ENCODE measurements at places on chromosomes 7 and 10. TPM values are rescaled to one million over a fixed set of nuclear protein-coding genes. Genes with fewer than 3 reads are reported as not detected.

- DNase-seq = no peak
Observed at GRCh38 chr7:2200584-2200980, 32.2 kb downstream of the MAD1L1 start.

DNA sequence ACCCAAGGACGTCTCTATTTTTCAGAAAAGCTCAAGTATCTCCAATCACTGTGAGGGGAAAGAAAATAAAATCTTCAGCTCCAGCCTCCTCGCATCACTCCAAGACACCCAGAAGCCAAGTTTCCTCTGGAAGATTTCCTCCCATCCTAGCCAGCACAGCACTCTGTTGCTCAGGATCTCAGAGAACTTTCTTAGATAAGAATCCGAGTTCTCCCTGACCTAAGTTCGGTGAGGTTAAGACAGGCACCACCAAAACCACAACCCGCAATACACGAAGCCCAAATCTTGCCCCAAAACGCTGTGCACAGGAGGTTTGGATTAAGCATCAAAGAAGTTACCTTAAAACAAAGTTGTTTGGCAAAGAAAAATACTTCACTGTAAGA is 4.2 kb downstream of the FAM53B start:
- peak; percentile 70 for DNase-seq

The OR2A42 gene
- total RNA-seq = 0.06 TPM

- DNase-seq = peak; percentile 22
Observed at GRCh38 chr7:148116829-148117403, 473.6 kb upstream of the C7orf33 start.

DNA sequence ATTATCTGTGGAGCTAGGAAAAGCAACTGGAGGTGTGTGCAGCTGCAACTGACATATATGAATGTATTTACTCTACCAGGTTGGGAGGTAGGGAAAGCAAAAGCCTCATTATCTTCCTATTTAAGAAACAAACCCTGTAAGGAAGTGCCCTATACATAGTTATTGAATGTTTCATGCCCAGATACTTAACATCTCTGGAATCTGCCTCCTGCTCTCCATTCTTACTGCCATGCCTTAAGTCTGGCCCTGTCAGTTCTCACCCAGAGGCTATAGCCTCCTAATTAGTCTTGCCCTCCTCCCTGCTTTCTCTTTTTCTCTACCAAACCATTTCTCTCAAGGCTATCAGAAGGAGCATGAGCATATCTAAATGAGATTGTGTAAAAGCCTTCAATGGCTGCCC is 542.6 kb upstream of the LRRN3 start:
- DNase-seq = no peak

DNA sequence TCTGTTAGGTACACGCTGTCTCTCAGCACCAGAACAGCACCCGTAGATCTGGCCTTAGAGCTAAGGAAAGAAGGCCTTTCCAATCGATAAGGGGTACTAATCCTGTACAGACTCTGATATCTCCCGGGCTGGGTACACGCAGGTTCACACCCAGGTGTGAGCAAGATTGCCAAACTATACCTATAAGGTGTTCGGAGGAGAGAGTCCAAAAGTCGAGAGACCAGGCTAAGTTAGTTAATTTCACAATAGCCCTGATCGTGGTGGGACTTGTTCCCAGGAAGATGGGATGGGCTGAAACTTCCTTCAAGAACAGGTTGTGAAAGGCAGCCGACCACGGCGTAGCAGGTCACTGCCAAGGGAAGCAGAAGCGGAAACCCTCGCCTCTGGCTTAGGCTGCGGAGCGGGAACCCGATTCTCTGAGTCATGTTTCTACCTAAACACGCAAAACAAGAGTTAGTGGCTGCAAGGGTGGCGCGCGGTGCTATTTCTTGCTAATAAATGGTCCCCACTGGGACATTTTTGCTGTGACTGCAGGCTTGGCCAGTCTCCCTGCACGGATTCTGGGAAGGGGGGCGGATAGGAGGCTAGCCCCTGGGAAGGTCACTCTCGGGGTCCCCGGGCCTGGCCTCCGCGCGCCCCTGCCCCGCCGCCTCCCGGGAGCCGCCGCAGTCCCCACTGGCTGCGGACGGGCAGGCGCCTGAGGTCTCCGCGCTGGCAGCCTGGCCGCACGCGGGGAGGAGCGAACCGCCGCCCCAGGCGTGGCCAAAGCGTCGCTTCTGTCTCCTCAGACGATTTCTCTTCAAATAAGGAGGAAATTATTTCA is 75.4 kb upstream of the PDSS1 start:
- DNase-seq = no peak

The FOXI2 gene
- total RNA-seq = 1.1 TPM

GRCh38 chr7:2804227-2804763 is 39.8 kb downstream of the GNA12 start:
- no peak for DNase-seq

DNA sequence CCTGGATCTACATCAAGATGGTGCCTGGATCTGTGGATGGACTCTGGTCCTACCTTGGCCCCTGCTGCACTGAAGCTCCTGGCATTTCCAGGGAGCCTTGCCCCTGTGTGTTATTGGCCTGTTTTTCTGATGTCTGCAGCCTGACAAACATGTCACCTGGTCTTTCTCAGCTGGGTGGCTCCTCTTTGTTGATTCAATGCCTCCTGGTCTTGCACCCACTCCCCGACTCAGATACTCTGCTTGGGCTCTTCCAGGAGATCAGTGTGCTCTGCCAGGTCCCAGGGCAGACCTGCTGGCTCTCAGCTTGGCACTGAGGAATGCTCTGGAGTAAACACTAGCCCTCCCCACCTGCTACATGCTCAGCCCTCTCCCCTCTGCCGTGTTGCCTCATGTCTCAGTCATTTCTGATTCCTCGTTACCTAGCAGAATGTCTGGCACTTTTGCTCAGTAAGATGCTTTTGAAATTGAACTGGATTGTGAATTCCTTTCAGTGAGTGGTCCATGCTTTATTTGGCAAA is 253.3 kb upstream of the BMPER start:
- DNase-seq = no peak

GRCh38 chr10:34206935-34207268 is 608.2 kb downstream of the PARD3 start:
- DNase-seq = no peak

The CCL26 gene
- 0.88 TPM for total RNA-seq

The LIPJ gene
- not detected for total RNA-seq

DNA sequence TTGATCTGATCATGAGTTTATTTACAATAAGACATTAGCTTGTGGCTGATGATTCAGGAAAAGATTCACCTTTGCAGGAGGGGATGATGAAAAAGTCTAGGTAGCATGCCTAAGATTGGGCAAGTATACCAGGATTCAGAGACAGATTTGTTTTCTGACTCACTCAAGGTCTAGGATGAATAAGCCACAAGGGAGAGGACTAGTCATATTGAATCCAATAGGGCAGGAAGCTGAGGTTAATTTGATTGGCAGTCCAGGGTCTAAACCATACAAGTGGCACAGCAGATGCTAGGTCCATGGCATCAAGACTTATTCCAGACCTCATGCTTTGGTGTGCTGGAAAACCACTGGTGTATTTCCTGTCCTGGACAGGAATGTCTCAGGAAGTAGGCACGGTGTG is 1133.4 kb downstream of the XPNPEP1 start:
- no peak for DNase-seq

- no peak for DNase-seq
Observed at GRCh38 chr10:70596860-70597809, 5.4 kb downstream of the PRF1 start.

GRCh38 chr10:26445411-26446031 is 7.4 kb downstream of the APBB1IP start:
- DNase-seq = no peak

The CUZD1 gene
- 0.54 TPM for total RNA-seq

The SEMA3A gene
- total RNA-seq = 10.7 TPM

- DNase-seq = no peak
Observed at GRCh38 chr7:8228766-8229674, 32.9 kb downstream of the ICA1 start.

DNA sequence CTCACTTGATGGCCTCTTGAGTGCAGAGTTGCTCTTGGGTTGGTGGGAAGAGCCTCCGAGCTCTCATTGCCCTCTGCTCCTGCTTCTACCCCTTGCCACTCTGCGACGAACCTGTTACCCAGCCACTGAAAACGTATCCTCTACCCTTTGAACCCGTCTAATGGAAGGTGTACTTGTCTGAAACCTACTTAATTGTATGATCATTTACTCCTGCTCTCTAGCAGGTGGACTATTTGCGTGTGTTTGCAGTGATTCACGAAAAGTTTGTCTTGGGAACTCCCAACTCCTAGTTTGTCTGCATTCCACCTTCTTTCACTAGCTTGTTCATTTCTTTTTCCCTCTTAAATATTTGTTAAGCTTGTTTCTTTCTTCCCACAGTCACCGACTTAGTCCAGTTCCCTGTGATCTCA is 503 bp downstream of the CROT start:
- no peak for DNase-seq

The HTR5A gene
- not detected for total RNA-seq

The TLX1 gene
- not detected for total RNA-seq

GRCh38 chr10:31751051-31751737 is 177.4 kb downstream of the ARHGAP12 start:
- no peak for DNase-seq

DNA sequence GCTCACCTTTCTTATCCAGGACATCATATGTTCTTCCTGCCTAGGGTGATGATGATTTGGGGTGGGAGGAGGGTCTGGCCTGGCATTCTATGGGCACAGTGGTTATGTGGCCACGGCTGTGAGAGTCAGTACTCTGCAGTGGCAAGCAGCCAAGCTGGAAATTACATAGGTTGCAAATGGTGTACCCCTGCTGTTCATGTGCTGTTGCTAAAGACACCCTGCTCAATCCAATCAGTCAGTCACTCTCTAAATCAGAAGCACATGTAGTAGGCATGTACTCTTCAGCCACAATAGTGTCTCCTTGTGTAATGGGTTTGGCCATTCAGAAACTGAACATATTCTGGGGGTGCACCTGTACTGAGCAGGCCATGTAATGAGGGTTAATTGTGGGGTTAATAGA is 449.1 kb upstream of the ANKRD30A start:
- no peak for DNase-seq

DNA sequence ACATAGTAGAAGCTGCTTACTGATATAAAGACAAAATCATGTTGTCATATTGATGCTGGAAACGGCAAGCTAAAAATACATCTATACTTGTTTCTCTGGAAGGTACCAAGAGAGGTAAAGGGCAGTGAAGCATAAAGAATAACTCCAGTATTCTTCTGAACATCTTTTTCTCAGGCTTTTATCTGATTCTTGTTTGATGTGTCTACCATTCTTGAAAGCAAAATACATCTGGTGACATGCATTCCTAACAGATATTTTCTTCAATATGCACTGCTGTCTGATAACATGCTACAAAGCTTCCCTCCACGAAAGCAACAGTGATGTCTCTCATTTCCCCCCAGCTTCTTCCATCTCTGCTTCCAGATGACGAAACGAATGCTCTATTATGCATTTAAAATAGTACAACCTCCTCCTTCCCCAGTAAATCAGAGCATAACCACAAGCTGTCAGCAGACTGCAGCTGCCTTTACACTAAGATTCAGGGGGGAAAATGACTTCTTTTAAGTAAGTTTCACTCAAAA is 100.8 kb downstream of the ARHGAP21 start:
- DNase-seq = peak; percentile 14

DNA sequence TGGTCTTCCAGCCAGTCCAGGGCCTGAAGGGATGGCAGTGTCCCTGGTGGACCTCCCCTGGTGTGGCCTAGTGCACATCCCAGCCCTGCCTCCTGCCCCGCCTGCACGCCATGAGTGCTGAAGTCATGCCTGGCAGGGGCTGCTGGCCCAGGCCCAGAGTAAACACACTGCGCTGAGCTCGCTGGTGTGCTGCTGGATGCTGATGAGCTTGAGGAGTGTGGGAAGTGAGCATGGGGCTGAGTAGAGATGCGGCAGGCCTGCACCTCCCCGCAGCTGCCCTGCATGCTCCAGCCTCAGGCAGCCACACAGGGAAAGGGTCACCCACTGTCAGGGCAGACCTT is 43.2 kb downstream of the HTRA1 start:
- peak; percentile 94 for DNase-seq

DNA sequence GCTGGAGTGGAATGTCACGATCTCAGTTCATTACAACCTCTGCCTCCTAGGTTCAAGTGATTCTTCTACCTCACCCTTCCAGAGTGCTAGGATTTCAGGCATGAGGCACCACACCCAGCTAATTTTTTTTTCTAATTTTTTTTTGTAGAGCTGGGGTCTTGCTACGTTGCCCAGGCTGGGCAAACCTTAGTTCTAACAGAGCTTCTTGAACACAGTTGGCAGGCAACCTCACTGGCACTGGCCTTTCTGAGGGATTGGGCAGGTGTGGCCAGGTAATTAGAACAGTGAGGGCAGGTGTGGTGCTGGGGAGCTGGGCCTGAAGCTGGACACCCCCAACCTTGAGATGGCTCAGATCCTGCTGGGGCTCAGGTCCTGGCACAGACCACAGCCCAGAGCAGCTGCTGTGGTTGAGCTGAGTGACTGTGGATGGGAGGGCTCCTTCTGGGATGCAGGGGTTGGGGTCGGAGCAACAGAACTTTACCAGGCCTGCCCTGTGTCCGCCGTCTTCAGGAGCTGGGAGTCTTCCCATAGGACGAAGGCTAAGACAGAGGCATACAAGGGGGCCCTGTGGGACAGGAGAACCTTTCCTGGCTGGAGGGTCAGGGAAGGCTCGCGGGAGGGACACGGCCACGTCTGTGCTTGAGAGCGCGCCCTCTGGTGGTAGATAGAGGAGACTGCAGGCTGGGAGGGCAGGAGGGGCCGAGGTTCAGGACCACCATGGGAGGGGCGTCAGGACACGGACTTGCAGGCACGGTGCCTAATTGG is 48.2 kb downstream of the COL26A1 start:
- DNase-seq = peak; percentile 88

- peak; percentile 2 for DNase-seq
Observed at GRCh38 chr10:132028706-132029105, 37.0 kb upstream of the JAKMIP3 start.

The SLC13A4 gene
- total RNA-seq = not detected

GRCh38 chr10:60099998-60100747 is 193.8 kb upstream of the CCDC6 start:
- peak; percentile 71 for DNase-seq

- no peak for DNase-seq
Observed at GRCh38 chr7:95694334-95694733, 78.0 kb upstream of the DYNC1I1 start.

- no peak for DNase-seq
Observed at GRCh38 chr7:44470135-44470479, 20.4 kb downstream of the NUDCD3 start.

The SCIN gene
- 141 TPM for total RNA-seq

GRCh38 chr7:97971120-97971989 is 18.6 kb downstream of the OCM2 start:
- DNase-seq = peak; percentile 40

- no peak for DNase-seq
Observed at GRCh38 chr10:30384701-30385201, 35.7 kb upstream of the MTPAP start.

The ACHE gene
- total RNA-seq = 3.6 TPM

The NXPH1 gene
- not detected for total RNA-seq

The UCN3 gene
- not detected for total RNA-seq

The COL17A1 gene
- total RNA-seq = 10.8 TPM

DNA sequence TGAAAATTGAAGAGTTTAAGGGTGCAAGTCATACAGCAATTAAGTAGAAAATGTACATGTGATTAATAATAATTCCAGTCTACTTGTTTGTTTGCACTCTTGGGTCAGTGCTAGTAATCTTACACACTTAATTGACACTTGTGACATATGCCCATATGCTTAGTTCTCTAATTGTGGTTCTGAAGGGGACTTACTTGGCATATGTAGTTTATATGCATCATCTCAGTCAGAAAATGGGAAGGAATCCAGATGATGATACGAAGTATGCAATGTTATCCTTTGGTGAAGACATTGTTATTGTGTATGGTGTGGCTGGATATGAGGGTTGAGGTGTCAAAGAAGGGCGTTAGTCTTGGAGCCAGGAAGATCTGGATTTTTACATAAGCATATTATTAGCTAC is 193.5 kb upstream of the HDAC9 start:
- no peak for DNase-seq

Measured in kidney (tissue), 22 donors.